ENCODE measurements at places on chromosomes 3 and 15. TPM values are rescaled to one million over a fixed set of nuclear protein-coding genes. Genes with fewer than 3 reads are reported as not detected.

SPCS1 gene
- total RNA-seq, result 18.6 TPM

- DNase-seq, result peak; percentile 55
Observed at GRCh38 chr3:30502742-30503073, 103.7 kb upstream of the TGFBR2 start.

NR2E3 gene
- total RNA-seq, result 0.63 TPM

MFAP1 gene
- total RNA-seq, result 57.5 TPM

DAPK2 gene
- 3.7 TPM for total RNA-seq

DNA sequence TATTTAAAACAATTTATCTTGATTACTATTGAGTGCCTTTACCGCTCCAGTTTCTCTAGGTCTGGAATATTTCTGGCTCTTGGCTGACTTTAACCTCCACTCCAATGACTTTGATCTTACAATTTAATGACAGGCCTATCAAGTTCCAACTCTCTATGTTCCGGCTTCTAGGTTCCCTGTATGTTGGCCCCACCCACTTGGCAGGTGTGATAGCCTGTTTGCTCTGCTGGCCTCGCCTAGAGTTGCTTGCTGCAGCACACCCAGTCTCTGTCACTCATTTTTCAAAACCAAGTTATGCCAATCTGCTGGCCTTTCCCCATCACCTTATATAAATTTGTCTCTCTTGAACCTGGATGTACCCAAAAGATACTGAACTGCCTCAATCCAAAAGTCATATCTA, 428.0 kb downstream of the ROBO1 start:
- DNase-seq, result no peak

DNA sequence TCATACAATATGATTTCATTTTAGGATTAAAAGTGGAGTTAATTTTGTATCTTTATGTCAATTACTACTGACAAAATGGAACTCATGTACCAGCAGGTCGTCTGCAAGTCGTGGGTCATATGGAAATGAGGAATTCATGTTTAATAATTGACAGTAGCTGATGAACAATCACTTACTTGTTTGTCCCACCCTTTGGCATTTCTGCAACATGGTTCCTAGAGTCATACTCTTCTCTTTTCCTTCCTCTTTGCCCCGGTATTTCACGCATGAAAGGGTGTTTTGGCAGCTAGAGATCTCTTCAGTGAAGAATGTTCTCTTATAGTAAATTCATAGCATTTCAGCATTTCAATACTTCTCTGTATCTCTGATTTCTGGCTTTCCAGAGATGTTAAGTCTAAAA, 133.3 kb upstream of the SLC24A5 start:
- DNase-seq, result no peak

CLDN18 gene
- total RNA-seq, result not detected

WNT5A gene
- total RNA-seq, result 42.4 TPM

ARPIN gene
- 23.0 TPM for total RNA-seq

GRCh38 chr15:34116620-34117019, 14.7 kb downstream of the PGBD4 start:
- no peak for DNase-seq

PLS1 gene
- 0.99 TPM for total RNA-seq

NCBP2 gene
- total RNA-seq, result 48.8 TPM

FRMD5 gene
- total RNA-seq, result 16.3 TPM

GRCh38 chr3:188812198-188812597, 359.6 kb upstream of the TPRG1 start:
- no peak for DNase-seq

CATSPER2 gene
- total RNA-seq, result 2.4 TPM

DNA sequence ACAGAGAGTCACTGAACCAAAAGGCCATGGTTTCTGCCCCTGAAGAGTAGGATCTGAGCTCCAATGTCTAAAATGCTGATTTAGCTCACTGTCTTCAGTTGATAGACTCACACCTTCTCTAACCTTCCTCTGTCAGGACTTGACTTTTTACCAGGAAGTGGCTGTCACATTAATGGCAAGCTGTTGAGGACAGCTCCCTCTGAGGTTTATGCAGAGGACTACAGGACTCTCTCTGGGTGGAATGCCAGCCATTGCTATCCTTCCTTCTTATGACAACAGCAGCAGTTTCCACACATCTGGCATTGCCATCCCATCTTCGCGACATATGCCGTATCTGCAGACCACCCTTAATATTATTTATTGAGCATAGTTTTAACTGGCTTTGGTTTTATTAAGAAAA, 103.8 kb upstream of the PRICKLE2 start:
- DNase-seq, result no peak

CCR9 gene
- not detected for total RNA-seq

DNA sequence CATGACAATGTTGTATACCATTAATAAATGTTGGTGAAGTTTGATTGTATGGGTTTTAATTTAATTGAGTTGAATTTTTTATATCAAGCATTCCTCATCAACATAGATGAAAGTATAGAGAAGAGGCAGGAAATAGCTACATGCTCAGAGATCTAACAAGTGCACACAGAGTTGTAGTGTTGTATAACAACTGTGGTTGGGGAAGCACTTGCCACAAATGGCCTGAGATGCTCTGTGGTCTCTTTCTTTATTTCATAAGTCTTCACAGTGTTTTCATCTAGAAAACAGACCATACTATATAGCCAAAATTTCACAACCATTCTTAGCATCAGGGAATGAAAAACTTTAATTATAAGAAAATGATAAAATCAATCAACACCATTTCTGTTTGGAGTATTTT, 682.6 kb upstream of the NECTIN3 start:
- DNase-seq, result no peak

SNURF gene
- 8.7 TPM for total RNA-seq

CRTC3 gene
- 10.9 TPM for total RNA-seq

GRCh38 chr15:67185051-67185450, 69.4 kb downstream of the AAGAB start:
- no peak for DNase-seq

- DNase-seq, result peak; percentile 75
Observed at GRCh38 chr15:34837246-34838016, 42.1 kb upstream of the ACTC1 start.

- DNase-seq, result no peak
Observed at GRCh38 chr3:52805270-52806039, 10.9 kb downstream of the ITIH3 start.

ITPKA gene
- total RNA-seq, result 1.8 TPM

PPCDC gene
- total RNA-seq, result 11.8 TPM

IGSF10 gene
- total RNA-seq, result 8.0 TPM

ROPN1 gene
- not detected for total RNA-seq

DNA sequence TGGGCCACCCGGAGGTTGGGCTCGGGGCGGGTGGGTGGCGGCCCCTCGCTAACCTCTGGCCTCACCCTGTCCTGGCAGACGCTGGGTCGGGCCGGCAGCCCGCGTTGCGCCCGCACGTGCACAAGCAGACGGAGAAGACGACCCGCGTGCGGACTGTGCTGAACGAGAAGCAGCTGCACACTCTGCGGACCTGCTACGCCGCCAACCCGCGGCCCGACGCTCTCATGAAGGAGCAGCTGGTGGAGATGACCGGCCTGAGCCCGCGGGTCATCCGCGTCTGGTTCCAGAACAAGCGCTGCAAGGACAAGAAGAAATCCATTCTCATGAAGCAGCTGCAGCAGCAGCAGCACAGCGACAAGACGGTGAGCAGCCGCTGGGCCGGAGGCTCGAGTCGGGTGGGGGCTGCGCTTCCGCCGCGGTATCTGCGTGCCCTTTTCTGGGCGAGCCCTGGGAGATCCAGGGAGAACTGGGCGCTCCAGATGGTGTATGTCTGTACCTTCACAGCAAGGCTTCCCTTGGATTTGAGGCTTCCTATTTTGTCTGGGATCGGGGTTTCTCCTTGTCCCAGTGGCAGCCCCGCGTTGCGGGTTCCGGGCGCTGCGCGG, 3.7 kb downstream of the ISL2 start:
- DNase-seq, result peak; percentile 41

DNA sequence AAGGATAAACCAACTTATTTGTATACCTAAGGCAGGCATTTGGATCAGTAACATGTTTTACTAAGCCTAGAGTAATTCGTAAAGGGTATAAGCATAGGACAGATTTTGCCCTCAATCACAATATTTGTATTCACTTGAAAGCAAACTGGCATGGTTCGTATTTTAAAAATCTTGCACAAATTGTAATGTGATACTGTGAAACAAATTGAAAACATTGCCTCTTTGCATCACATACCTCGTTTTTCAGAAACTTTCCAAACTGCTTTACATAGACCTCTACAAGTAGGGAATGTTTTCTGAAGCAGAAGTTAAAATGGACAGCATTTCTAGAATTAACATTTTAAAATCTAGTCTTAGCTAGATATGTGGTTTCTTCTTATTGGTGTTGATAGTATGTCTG, 11.6 kb downstream of the KBTBD8 start:
- no peak for DNase-seq

LCTL gene
- total RNA-seq, result not detected

GRCh38 chr15:60804986-60805949, 326.3 kb upstream of the ICE2 start:
- peak; percentile 49 for DNase-seq

- no peak for DNase-seq
Observed at GRCh38 chr15:93861413-93861812, 369.9 kb upstream of the MCTP2 start.

IL12A gene
- 1.2 TPM for total RNA-seq

SOX14 gene
- total RNA-seq, result not detected

GRCh38 chr3:195820901-195821300, 9.2 kb upstream of the MUC4 start:
- no peak for DNase-seq

DNA sequence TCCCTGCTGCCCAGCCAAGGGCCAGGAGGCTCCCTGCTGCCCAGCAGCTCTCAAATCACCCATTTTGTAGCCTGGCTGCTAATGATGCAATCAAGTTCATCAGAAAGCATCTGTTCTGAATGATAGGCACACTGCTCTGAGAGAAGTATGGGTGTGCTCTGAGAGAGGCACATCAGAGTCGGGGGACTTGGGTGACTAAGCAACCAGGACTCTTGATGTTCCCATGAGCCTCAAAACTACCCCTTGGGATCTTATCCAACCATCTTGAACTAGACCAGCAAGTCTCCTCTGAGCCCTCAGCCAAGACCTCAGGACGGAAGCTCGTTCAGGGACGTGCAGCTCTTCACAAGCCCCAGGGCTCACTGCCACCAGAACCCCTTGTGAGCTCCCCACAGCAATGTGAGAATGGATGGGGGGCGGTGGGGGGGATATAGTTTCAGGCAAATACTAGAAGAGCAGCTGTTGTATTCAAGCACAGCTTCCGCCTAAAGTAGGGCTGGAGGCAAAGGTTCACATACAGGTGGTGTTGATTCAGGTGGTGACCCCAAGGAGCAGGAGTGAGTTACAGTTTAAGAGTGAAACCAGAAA, 52.2 kb upstream of the HES1 start:
- no peak for DNase-seq

DNA sequence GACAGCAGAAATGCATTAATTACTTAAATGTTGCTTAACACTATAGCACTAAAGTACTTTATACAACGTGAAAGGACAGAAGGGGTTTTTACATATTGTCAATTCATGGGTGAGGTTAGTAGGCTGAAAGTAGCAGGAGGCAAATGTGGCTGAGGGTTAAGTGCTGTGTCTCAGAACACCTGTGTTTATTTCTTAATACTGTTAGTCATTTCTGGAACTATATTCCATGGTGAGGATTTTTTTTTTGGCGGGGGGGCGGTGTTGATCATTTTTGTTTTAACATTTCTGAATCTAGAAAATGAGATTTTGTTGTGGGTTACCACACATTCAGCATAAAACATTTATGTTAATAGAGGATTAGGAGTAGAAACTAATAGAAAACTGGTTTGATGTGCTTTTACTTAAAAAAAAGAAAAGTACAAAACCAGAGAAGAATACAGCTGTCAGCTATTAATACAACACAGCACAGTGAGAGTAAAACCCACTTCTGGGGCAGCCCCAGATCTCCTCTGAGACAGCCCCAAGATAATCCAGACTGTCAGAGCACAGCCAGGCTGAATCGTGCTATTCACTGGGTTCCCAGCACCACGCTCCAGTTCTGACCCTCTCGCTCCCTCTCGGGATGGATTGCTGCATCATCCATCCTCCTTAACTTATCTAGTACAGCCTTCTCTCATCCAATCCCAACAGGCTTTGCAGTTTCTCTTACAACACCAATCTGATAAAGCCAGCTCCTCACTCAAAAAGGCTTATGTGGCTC, 307.7 kb downstream of the TUSC7 start:
- DNase-seq, result peak; percentile 48

- no peak for DNase-seq
Observed at GRCh38 chr3:174186377-174186989, 672.7 kb upstream of the NAALADL2 start.

- DNase-seq, result no peak
Observed at GRCh38 chr3:43161684-43162229, 55.9 kb upstream of the POMGNT2 start.

CHRNA7 gene
- total RNA-seq, result 0.18 TPM

GPR62 gene
- total RNA-seq, result not detected

LYSMD4 gene
- 2.6 TPM for total RNA-seq
